Natural killer cell treated with Interleukin-12 subunit alpha and Interleukin-12 subunit beta and Interleukin-15 and Interleukin-18, amount 100 ng/mL, for 72 hours (primary cell): ENCODE measurements at places on chromosomes 7 and 10. TPM values are rescaled to one million over a fixed set of nuclear protein-coding genes. Genes with fewer than 3 reads are reported as not detected.

DNA sequence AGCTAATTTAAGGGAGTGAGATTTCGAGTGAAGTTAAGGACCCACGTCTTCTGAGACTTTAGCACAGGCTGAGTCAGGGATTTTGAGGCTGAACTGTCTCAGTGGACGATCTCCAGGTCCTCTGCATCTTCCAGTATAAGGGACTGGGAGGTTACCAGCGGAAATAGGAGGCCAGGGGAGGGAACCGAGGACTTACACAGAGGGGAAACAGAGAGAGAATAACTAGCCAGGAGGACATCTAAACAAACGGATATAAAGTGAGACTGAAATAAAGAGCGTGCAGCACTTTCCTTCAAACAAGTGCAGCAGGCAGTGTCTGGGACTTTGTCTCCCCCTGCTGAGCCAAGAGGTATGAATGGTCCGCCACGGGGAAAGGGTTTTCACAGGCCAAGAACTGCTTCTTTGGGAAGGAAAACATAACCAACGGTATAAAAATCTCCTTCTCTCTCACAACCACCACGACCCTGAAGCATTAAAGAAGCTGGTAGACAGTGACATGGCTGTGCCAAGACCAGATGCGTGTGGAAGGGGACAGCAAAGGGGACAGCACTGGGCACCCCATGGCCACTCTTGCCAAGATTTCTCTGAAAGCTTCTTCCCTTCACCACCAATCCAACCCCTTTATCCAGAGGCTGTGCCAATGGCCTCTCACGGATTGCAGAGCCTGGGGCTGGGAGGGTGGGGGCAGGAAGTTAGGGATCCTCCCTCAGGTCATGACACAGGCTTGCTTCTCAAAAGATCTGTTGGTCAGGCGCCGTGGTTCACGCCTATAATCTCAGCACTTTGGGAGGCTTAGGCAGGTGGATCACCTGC, 72.0 kb downstream of the SLC37A3 start:
- no peak for DNase-seq

DNA sequence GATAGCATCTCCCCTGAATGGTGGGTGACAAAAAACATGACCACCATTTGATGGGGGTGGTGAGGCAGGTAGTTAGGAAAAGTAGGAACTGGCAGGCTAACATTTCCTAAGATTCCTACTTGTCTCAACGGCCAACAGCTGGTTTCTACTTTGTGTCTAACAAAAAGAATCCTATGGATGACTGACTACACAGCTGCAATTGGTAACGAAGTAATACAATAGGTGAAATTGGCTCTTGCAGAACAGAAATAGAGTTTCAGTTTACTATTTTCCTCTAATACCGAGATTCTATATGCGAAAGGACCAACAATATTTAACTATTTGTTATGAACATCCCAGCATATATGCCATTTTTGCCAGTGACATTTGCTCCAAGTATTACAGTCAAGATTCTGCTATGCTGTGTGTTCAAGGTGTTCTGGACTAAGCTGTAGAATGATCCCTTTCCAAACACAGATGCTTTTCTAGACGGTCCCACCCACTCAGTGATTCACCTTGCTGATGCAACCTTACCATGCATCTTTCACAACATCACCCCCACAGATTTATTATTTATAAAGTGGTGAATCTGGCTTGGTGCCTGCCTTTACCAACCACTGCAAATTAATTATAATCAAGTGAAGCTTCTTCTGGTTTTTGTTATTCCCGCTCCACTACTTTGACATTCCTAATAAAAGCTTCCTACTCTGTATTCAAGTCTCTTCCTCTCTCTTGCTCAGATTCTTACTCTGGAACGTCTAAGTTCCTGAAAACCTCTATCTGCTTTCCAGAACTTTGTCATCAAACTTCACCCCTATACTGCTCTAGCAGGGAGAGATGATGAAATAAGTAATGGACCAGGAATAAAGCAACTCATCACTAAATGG, 16.8 kb downstream of the BBIP1 start:
- no peak for DNase-seq

Gene SPDYE8
- total RNA-seq = not detected

Gene EPHB4
- 1.2 TPM for total RNA-seq
